ENCODE measurements at places on chromosomes 12 and 14. TPM values are rescaled to one million over a fixed set of nuclear protein-coding genes. Genes with fewer than 3 reads are reported as not detected.

TPH2 gene
- not detected for total RNA-seq

DNA sequence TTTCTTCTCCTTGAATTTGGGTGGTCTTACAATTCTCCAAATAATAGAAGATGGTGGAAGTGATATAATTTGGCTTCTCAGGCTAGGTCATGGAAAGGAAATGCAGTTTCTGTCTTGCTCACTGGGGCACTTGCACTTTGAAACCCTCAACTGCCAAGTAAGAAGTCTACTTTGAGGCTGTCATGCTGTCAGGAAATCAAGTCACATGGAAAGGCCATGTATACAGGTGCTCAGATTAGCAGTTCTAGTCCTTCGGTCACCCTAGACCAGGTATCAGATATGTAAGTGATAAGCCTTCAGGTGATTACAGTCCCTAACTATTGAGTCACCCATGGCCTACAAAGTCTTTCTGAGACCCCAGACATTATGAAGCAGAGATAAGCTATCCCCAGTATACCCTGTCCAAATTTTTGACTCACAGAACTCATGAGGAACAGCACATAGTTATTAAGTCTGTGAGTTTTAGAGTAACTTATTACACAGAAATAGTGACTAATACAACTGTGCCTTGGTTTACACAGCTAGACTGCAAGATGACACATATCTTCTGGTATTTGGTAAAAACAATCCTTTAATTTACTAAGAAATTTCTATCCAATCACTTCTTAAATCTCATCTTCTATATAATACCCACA lies 26.3 kb upstream of the BBS10 start:
- DNase-seq = no peak

NUP37 gene
- 15.3 TPM for total RNA-seq

DNA sequence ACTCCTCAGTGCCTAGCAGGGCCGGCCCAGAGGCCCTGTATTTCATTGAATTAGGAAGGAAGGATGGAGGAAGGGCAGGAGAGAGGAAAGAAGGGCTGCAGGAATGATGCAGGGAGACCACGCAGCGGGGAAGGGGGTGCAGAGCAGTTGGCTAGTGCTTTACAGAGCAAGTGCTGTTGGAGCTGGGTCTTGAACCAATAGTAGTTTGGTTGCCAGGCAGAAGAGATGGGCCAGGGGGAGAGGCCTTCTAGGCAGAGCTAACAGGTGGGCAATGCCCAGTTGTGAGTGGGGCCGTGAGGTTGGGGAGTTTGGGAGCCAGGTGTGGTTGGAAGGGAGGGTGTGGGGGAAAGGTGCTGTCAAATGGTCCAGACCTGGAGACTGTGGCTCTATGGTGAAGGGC lies 39.1 kb upstream of the SRSF5 start:
- no peak for DNase-seq

DNA sequence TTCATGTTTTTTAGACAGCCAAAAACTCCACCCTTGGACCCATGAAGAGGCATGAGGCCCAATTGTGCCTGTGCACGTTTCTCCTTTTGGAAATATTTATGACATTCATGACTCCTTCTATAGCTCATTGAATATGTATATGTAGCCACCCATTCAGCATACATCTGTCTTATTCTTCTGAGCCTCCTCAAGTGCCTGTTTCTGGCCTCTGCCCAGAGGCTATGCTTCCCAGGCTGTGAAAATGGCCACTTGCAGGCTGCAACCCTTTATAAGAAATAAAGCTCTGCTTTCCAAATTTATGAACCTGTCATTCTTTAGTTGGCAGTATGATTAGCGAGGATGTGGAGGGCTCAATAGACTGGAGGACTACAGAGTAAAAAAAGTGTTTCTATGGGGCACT lies 35.3 kb downstream of the TSPAN19 start:
- DNase-seq = no peak

GRCh38 chr12:123057513-123058265 lies 77.2 kb downstream of the ARL6IP4 start:
- no peak for DNase-seq

GRCh38 chr12:22105542-22105941 lies 59.5 kb downstream of the CMAS start:
- no peak for DNase-seq

DNA sequence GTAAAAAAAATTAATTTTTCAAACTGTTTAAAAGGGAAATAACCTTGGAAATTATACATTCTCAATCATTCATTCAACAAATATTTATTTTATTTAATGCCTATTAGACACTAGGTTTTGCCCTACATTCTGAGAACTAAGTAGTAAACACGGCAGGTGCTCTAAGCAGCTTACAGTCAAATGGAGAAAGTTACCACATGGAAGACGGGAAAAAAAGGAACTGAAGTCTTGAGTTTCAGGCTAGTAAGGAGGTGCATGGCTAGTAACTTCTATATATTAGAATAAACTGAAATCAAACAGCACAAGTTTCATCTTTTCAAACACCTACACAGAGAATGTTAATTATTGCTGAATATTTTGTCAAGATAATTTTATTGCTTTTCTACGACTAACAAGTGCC lies 52.9 kb downstream of the C12orf42 start:
- no peak for DNase-seq

DNA sequence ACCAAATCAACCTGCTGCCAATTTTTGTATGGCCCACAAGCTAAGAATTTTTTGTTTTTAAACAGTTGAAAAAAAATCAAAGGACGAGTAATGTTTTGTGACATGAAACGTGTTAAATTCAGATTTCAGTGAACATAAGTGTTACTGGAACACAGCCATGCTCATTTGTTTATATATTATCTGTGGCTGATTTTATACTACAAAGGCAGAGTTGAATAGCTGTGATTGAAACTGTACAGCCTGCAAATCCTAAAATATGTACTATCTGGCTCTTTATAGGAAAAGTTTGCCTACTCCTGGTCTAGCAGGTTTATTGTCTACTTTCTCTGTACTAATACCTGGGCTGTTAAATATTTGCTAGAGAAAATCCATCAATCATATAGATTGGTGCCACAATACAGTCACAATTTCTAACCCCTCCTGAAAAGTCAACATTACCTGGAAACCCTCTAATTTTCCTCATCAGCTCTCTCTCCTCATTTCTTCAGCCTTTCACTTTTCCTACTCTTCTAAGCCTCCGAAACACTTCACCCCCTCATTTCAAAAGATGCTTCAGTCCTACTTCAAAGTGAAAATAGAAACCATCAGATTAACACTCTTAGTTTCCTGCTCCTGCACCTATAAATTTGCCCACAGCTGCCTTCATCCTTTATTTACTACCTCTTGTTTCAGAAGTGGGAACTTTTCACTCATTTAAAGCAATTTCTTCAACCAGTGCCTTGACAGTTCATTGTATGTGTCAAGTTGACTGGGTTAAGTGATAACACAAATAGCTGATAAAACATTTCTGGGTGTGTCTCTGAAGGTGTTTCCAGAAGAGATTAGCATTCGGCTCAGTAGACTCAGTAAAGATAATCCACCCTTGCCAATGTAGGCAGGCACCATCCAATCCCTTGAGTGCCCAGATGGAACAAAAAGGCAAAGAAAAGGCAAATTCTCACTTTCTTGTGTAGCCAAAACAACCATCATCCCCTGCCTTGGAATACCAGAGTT lies 18.0 kb upstream of the C2CD5 start:
- DNase-seq = no peak

Data from left ventricle myocardium superior (tissue), 1 donor.